Stimulated activated CD8-positive, alpha-beta memory T cell treated with anti-CD3 and anti-CD28 coated beads, Interleukin-7, amount 100 ng/mL, for 4 hours (primary cell): ENCODE measurements at places on chromosomes 2 and 18.

GRCh38 chr2:170409164-170409535, 231.2 kb downstream of the MYO3B start:
- DNase-seq, result peak; percentile 59

DNA sequence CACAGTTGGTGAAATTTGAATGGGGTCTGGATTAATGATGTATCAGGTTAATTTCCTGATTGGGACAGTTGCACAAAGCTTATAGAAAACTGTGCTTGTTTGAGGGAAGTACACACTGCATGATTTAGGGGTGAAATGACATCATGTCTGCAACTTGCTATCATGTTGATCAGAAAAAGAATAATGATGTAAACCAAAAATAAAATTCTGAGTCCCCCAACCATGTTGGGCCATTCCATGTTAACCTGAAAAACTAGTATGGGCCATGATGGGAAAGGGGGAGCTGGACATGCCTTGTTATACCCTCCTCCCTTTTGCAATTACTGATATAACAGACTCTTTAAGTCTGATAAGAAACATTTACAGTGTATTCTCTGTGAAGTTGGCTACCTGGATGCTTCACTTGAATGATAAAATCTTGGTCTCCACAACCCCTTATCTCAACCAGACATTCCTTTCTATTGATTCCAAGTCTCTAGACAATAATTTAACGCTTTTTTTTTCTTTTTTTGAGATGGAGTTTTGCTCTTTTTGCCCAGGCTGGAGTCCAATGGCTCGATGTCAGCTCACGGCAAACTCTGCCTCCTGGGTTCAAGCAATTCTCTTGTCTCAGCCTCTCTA, 4.2 kb upstream of the INO80B start:
- DNase-seq, result no peak

GRCh38 chr2:11773747-11774525, 27.5 kb downstream of the LPIN1 start:
- no peak for DNase-seq

DNA sequence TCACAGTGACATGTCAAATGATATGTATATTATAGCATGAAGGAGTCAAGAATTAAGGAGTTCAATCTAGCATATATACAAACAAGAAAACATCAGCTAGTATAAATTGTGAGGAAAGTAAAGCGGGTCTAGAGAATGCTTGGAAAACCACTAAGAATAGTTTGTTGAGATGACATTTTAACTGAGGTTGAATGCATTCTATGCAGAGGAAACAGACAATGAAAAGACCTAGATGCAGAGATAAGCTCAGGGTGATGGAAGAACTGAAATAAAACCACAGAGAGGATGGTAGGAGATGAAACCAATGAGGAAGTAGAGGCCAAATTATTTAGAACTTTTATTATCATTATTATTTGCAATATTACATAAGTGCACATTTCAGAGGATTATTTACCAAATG, 803.6 kb upstream of the FANCL start:
- no peak for DNase-seq

GRCh38 chr18:44816050-44816449, 135.4 kb downstream of the SETBP1 start:
- no peak for DNase-seq

DNA sequence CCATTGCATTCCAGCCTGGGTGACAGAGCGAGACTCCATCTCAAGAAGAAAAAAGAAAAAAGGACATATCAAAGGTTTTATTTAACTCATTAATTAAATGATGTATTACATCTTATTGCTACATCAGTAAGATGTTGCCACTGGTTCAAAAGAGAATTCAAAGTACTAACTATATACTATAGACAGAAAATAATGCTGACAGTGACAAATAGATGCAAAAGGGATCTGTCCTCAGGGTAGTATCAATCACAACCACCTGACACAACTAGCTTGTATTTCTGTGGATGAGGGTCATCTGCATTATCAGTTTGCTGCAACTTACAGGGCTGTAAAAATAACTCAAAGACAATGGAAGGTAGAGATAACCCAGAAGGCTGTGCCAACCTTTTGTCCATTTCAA, 16.4 kb upstream of the CREG2 start:
- DNase-seq, result no peak

GRCh38 chr2:9831670-9832069, 11.6 kb upstream of the TAF1B start:
- no peak for DNase-seq

- no peak for DNase-seq
These were observed 74.5 kb downstream of the PIEZO2 start for GRCh38 chr18:11074889-11075288.

DNA sequence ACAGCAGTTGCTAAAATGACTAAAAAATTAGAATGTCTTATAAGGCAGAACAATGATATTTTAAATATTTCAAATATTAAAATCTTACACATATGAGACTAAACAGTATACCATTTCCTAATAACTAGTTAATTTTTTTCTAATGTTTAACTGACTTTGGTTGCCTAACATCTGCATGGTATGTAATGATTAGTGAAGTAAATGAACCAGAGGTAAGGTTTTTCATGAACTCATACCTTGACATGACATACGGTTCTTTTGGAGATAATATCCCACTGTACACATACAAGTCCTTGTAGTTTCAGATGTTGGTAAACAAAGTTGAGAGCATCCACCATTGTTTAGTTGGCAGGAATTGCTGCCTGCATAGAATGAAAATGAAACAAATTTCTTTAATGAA, 1360.2 kb downstream of the LRP1B start:
- DNase-seq, result no peak

DNA sequence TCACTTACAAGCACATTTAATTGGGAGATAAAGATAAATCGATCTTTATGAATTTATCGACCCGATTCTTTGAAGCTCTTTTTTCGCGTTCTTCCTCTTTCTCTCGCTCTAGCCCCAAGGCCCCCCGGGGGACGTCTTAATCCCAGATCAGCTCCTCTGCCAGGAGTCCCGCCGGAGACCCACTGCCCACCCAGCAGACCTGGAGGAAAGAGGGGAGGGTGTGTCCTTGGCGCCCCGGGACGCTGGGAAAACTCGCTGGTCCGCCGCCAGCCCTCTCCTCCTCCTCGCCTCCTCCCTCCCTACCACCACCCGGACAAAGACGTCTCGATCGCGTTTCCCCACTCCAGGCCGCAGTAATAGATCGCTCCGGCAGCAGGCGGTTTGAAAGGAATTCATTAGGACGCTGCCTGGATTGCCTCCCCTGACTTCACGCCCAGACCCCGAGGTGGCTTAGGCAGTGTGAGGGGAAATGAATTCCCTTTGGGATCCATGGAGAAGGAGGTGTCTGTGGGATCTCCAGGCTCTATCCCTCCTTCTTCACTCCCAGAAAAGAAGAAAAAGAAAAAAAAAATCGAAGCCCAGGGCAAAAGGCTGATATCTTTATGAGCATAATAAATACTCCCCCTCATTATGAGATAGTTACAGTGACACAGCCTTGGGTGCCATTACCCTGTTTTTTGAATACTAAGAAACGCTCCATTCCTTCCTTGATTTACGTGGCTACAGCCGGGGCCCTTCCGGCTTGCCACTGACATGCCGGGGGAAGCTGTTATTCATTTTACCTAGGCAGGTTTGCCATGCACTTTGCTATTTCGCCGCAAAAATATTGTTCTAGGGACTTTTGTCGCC, 1.8 kb upstream of the GBX2 start:
- DNase-seq, result no peak

DNA sequence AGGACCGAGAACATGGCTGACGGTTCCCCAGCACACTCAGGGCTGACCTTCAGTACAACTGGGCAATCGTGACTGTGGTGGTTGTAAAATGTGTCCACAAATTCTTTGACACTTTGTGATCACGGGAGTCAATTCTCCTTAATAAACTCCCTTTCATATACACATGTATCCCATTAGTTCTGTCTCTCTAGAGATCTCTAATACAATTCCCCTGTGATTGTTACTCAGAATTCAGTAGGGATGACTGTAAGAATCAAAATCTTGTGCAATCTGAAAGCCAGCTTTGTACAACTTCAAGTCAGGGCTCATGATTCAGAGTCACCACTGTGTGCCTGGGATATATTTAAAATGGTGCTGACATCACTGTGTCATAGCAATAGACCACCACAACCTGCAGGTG, 89.5 kb upstream of the LMAN1 start:
- DNase-seq, result no peak

- DNase-seq, result peak; percentile 25
These were observed 70.3 kb downstream of the HAUS1 start for GRCh38 chr18:46174342-46175041.

GRCh38 chr2:224038049-224038829, 847 bp downstream of the SERPINE2 start:
- no peak for DNase-seq

GRCh38 chr2:111105926-111106325, 14.8 kb upstream of the BCL2L11 start:
- no peak for DNase-seq

GRCh38 chr2:41033127-41033526, 581.2 kb upstream of the SLC8A1 start:
- no peak for DNase-seq

DNA sequence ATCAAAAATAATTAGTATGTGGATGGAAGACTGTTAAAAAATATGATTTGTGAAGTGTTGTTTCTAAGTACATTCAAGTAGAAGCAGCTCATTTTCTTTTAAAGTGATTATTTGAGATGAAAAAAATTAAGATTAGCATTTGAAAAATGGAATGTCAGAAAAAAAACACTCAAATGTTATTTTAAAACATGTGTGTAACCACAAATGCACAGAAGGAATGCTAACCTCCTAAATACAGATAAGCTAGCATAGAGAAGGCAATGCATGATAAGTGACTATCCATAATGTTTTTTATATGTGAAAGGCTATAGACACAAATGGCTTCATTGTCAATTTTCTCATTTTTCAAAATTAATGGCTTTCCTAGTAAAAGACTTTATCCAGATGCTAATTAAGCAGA, 198.9 kb downstream of the NYAP2 start:
- no peak for DNase-seq

DNA sequence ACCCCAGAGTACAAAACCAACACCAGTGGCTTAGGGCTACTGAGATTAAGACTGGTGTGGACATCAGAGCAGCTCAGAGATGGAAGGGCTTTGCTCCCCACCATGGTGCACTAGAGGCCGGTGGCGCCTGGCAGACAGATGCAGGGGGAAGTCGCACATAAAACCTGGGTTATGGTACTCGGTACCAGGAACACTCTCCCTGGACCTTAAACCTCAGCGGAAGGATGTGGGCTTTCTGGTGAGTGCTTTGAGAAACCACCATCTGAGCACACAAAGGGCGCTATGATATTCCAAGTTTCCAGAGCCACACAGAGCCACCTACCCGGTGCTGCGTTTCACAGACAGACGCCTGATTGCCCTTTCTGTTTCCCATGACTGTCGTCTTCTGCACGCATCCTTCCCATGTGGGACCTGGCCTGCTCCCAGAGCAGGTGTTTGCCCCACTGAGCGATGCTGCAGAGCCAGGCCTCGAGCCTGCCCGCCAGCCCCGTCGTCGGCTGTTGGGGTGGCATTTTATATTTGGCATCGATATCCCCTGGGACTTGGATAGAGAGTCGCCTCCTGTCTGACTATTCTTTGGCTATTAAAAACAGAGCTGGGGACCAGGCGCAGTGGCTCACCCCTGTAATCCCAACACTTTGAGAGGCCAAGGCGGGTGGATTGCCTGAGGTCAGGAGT, 89.5 kb upstream of the ODC1 start:
- DNase-seq, result no peak

- no peak for DNase-seq
These were observed 5.5 kb downstream of the CTDSP1 start for GRCh38 chr2:218405086-218405745.

DNA sequence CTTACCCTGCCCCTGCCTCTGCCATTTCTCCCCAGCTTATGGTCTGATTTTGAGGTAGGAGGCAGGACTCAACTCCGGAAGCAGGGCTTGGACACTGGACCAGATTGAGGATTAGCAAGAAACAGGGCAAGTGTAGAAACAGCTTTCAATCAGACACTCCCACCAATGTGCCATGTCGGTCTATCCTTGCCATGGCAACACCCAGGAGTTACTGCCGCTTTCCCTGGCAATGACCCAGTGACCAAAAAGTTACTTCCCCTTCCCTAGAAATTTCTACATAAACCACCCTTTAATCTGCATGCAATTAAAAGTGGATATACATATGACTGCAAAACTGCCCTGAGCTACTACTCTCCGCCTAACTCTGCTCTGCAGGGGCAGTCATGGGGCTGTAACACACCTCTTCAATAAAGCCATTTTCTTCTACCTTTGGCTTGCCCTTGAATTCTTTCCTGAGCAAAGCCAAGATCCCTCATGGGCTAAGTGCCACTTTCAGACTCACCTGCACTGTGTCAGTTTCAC, 156.7 kb downstream of the LPIN1 start:
- no peak for DNase-seq

GRCh38 chr2:104845552-104845931, 8.4 kb upstream of the POU3F3 start:
- DNase-seq, result no peak

GRCh38 chr2:222433332-222434173, 9.2 kb downstream of the SGPP2 start:
- no peak for DNase-seq

GRCh38 chr2:175964195-175964594, 37.9 kb downstream of the LNPK start:
- no peak for DNase-seq

GRCh38 chr18:69708844-69709243, 238.8 kb downstream of the CD226 start:
- DNase-seq, result no peak

GRCh38 chr18:50633992-50634391, 74.1 kb downstream of the MAPK4 start:
- no peak for DNase-seq

- DNase-seq, result no peak
These were observed 75.5 kb upstream of the GLI2 start for GRCh38 chr2:120660056-120660694.

- no peak for DNase-seq
These were observed 34.5 kb upstream of the NABP1 start for GRCh38 chr2:191643429-191643828.

GRCh38 chr2:224551693-224552092, 33.5 kb downstream of the CUL3 start:
- no peak for DNase-seq

DNA sequence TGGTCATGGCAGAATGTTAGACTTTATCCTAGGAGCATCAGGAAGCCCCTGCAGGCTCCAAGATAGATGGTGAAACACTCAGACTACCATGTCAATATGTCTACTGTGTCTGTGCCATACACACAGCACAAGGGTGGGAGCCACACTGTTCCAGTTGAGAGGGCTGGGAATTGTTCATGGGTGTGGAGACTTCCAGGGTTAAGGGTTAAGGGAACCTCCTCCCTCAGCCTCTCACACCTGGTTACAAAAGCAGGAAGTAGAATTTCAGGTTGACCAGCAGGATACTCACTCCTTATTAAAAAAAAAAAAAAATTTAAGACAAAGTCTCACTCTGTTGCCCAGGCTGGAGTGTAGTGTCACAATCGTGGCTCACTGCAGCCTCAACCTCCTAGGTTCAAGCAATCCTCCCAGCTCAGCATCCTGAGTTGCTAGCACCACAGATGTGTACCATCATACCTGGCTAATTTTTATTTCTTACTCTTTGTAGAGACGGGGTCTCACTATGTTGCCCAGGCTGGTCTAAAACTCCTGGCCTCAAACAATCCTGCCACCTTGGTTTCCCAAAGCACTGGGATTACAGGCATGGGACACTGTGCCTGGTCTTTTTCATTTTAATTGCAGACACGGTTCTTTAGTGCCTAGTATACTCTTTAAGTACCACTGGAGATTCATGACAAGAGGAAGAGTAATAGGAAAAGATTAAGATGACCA, 26.0 kb downstream of the SULT1C2 start:
- no peak for DNase-seq

GRCh38 chr18:3110034-3110752, 97.2 kb upstream of the LPIN2 start:
- no peak for DNase-seq
